ENCODE measurements at places on chromosomes 12 and 14.
A peak's percentile ranks its signal among the peaks of the same experiment; 100 is the strongest.

DNA sequence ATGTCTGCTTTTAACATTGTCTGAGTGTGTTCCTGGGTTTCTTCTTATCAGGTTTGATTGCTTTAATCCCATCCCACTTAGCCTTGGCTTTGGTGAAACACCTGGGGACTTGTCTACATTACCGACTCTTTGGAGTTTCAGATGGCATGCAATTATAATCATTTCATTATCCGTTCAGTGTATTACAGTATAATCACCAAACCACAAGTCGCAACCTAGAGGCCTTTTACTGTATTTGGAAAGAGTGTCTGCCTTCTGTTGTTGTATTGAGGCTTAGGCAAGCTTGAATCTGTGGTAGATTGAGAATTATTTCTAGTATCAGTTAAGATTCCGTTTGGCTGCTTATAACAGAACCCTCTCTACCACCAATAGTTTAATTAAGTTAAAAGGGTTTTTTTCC is 103.9 kb downstream of the TGFB3 start:
- peak; percentile 68 for DNase-seq

GRCh38 chr14:90522571-90523191 is 125.9 kb downstream of the CALM1 start:
- DNase-seq: peak; percentile 57

DNA sequence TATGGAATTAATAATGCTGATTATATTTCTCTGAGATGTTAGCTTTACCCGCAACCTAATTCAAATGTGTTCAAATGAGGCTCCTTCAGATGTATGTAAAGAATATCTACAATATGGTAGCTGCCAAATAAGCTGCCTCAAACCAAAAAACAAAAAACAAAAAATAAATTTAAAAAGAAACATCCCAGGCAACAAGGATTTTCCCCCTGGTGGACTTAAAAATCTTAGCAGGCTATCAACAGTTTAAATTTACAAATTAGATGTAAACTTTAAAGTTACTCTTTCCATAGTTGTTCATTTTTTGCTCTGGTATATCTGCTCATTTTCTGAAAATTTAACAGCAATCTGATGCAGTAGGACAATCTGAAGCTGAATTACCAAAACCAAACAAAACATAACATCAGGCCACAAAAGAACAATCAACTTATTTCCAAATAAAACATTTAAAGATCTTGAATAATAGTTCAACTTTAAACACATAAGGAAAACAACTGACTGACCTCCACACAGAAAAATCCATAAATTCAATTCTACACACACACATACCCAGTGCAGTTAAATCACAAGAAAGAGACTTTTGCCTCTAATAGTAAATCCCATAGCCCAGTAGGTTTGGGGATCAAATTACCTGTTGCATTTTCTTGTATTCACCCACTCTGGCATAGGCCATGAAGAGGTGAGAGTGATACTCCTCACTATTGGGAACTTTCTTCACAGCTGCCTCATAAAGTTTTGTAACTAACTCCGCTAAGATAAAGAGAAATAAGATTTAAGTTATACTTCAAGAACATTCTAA is 21.3 kb downstream of the NAA25 start:
- no peak for DNase-seq

DNA sequence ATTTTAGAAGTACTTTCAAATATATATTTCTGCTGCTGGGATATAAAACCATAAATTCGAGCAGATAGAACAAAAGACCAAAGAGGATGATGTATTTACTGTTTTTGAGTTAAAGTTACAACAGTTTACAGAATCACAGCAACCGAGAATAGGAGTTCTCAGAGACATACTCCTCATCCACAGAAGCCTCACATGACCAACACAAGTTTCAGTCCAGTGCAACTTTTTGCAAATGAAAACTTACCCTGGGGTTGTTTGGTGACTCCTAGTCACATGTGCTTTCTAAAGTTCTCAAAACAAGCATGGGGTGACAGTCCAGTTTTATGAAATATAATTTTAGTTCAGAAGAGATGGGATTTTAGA is 117.1 kb downstream of the PRKCH start:
- no peak for DNase-seq
